IMR-90 (cell line): ENCODE measurements at places on chromosomes 2 and 18. TPM values are rescaled to one million over a fixed set of nuclear protein-coding genes. Genes with fewer than 3 reads are reported as not detected.

DNA sequence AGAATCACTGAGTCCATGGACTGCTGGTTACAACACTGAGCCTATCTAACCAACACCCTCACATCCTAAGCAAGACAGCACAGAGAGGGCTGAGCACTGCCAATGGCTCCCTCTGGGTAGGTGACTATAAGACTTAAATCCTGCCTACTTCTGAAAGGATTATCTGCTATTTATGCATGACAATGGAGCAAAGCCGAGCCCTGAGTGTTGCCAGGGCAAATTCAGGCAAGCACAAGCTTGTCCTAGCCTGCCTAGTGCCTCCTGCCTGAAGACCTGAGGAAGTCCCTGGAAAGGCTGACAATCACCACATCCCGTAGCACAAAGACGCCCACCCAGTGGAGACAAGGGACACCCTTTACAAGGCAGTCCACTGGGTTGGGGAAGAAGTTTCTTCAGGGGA, 129.7 kb downstream of the OSR1 start:
- no peak for DNase-seq

DNA sequence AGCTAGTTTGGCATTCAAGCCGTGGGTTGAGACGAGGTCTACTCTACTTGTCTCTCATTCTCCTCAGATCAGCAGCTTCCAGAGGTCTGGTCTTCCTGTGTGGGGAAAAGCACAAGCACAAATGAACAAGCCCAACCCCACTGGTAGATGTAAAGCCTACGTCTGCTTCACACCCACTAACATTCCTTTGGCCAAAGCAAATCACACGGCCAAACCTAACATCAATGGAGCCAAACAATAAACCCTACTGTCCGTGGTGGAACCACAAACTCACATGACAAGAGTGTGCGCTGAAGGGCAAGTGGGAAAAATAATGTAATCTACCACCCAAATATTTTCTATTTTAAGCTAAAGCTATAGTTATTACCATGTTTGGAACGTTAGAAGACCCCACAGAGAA, 179.3 kb upstream of the MGAT5 start:
- DNase-seq, result peak; percentile 20

- DNase-seq, result no peak
Measured at GRCh38 chr2:237875256-237876060, 16.0 kb downstream of the RAMP1 start.

DNA sequence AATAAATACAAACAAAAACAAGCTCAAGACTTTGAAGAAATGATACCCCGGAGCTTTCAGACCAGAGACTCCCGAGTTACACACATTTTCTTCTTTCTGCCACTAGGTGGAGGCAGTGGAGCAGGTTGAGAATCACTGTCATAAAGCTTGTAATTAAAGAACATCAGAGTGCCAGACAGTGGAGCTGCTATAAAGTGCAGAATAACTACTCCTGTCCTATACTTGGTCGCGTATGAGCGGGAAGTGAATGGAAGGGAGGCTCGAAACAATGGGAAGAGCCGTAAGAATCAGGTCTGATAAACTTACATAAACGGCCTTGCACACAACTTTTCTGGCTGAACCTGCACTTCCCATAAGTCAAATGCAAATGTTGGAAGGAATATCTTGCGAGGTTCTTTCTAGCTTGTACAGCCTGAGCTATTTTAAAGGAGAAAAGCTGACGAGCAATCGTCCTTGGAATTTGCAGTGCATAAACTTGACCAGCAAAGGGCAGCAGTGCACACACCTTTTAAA, 189.0 kb downstream of the RPIA start:
- peak; percentile 39 for DNase-seq

DNA sequence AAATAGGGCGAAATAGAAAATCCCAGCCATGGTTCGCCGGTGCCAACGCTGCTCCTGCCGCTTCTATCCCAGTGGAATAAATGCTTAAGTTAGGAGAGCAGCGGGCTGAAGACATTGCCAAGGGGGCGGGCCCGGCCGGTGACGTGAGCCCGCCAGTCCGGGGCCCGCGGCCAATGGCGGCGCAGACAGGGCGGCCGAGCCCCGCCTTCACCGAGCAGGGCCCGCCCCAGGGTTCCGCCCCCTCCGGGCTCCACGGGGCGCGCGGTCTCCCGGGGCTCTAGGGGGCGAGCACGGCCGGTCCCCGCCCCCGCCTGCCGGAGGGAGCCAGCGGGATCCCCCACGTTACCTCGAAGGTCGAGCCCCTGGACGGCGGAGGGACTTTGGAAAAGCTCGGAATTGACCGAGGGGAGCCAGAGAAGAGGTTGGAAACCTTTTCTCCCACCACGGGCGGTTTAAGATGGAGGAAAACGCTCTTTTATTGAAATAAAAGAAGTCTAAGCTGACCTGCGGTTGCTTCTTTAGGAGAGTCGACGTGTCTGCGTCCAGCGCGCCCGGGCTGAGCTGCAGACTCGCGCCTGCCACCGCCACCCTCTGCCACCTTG, at the start of gene EPHA4:
Gene EPHA4 (minus strand): TSS at position 86 of the 602 bp plus-strand sequence. CDS start 56 bp downstream, at position 30.
- peak; percentile 88 for DNase-seq

- peak; percentile 68 for DNase-seq
Measured at GRCh38 chr2:227766373-227766883, 20.7 kb downstream of the SCYGR8 start.

- no peak for DNase-seq
Measured at GRCh38 chr2:61549546-61549945, 11.4 kb upstream of the XPO1 start.

- DNase-seq, result no peak
Measured at GRCh38 chr2:129320288-129320687, 659.2 kb upstream of the RAB6C start.

DNA sequence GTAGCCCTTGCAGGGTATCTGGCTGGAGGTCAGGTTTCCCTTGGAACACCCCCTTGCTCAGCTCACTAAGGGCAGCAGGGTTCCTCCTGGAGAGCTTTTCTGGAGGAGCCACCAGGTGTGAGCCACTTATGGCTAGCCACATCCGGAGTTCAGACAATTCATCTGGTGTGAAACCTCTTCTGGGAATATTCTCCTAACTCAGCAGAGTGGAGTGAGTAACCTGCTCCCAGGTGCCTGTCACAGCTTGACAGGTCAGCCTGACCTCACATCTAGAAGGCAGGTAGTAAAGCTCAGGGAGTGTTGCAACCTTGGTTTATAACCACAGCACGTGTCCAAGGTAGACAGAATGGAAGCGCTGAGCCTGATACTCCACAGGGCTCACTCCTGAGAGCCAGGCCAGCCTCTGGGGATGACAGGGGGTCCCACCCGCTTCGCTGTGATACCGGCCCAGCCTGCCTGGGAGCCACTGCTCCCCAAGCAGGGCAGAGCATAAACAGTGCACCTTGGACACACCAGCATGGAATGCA, 62.6 kb upstream of the TGFA start:
- DNase-seq, result no peak

GRCh38 chr18:4511166-4511565, 56.1 kb upstream of the DLGAP1 start:
- no peak for DNase-seq

GRCh38 chr2:33166287-33166881, 219.6 kb downstream of the LTBP1 start:
- peak; percentile 73 for DNase-seq

DNA sequence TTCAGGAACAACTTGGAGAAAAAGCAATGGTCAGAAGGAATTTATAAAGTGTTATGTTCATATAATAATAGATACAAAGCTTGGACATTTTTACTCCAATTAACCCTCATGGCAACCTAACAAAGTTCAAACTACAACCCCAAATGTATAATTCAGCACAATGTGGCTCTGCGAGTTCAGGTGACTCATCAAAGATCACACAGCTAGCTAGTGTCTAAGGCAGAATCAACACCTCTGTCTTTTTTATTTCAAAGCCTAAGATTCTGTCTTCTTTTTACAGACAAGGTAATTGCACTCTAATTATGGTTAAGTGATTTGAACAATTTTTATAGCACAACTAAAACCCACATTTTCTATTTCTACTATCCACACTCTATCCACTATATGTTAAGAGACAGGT, 90.5 kb downstream of the CHST9 start:
- no peak for DNase-seq

GRCh38 chr2:241298673-241299072, 16.8 kb downstream of the HDLBP start:
- no peak for DNase-seq

- no peak for DNase-seq
Measured at GRCh38 chr18:49632588-49632987, 70.7 kb downstream of the LIPG start.

- DNase-seq, result no peak
Measured at GRCh38 chr2:159402790-159403189, 116.3 kb upstream of the WDSUB1 start.

DNA sequence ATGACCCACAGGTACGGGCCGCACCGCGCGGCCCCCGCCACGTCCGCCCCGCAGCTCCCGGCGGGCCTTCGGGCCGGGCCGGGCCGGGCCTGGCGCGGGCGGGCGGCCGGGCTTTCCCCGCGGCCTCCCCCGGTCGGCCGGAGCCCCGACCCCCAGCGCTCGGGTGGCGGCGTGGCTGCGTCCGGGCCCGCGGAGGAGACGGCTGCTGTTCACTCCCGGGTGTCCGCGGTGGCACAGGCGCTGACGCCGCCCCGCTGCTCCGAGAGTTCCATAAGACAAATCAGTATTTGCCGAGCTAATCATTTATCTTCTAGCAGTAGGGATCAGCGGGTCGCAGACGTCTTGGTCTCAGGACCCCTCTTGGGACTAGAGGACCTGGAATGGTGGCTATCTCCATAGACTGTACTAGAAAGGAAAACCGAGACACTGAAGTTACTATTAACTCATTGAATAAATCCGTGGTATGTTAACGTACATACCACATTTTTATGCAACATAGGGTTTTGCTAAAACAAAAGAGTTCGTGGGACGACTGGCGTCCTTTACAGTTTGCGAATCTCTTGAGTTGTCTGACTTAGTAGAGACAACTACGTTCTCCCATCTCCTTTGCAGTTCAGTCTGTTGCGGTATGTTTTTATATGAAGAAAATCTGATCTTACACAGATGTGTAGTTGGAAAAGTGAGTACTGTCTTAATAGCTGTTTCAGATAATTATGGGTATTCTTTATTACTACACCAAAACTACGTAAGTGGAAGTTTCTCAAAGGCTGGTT, 500 bp downstream of the LIMS1 start:
- DNase-seq, result no peak

The LINC00305 gene
- total RNA-seq, result not detected in 2 replicates

The ST8SIA3 gene
- not detected in 2 replicates for total RNA-seq

The RIT2 gene
- total RNA-seq, result not detected in 2 replicates

The ACKR3 gene
- total RNA-seq, result not detected in 2 replicates

The TRPM8 gene
- not detected in 2 replicates for total RNA-seq

The CNDP1 gene
- total RNA-seq, result not detected in 2 replicates

The DYNC1I2 gene
- total RNA-seq, result 114 and 140 TPM in 2 replicates

The ALPG gene
- total RNA-seq, result not detected in 2 replicates

The HOXD1 gene
- not detected in 2 replicates for total RNA-seq

The ASB18 gene
- total RNA-seq, result not detected in 2 replicates

The GALNT14 gene
- total RNA-seq, result 0.18 TPM in 1 of 2 replicates, not detected in the other
